Ammon's horn (tissue), 1 donor: ENCODE measurements at places on chromosomes 3 and 15.
A peak's percentile ranks its signal among the peaks of the same experiment; 100 is the strongest.

- DNase-seq, result no peak
Measured at GRCh38 chr3:119911748-119912147, 129.8 kb downstream of the NR1I2 start.

GRCh38 chr3:179026636-179027035 is 45.0 kb downstream of the ZMAT3 start:
- DNase-seq, result no peak

DNA sequence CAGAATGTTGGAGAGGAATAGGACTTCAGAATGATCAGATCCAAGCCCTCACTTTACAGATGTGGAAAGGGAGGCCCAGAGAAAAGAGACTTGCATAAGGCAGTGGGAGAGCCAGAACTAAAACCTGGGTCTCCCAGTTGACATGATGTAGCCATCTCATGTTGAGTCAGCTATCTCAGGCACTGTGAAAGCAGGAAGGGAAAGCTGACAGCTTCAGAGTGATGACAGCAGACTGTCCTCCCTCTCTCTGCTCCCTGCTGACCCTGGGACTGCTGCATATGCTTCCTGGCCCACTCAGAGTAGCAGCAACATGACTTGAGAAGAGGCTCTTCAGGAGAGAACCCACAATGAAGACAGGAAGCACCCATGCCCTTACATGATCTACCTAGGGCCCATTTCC is 14.7 kb downstream of the FHIT start:
- no peak for DNase-seq

- no peak for DNase-seq
Measured at GRCh38 chr15:67741308-67741707, 84.0 kb upstream of the SKOR1 start.

GRCh38 chr15:78108300-78109084 is 16.1 kb downstream of the SH2D7 start:
- DNase-seq, result peak; percentile 90

GRCh38 chr15:77746254-77747174 is 113.8 kb upstream of the LINGO1 start:
- DNase-seq, result no peak

- no peak for DNase-seq
Measured at GRCh38 chr15:88225461-88225860, 31.1 kb downstream of the NTRK3 start.

DNA sequence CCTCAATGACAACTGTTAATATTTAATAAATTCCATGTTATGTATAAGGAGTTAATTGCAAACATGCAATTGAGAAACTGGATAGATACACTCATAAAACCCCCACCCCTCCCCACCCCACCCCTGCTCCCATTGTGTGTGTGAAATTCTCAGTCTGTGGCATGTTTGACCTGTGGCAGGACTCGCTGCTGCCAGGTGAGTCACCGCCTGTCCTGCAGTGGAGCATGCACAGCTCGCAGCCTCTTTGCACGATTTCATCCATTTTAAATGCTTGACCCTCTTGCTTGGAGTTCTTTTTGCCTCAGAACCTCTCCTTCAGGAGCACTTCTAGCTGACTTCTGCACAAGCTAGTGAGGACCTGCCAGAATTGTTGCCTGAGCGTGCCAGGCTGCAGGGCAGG is 5.3 kb upstream of the APEH start:
- no peak for DNase-seq

DNA sequence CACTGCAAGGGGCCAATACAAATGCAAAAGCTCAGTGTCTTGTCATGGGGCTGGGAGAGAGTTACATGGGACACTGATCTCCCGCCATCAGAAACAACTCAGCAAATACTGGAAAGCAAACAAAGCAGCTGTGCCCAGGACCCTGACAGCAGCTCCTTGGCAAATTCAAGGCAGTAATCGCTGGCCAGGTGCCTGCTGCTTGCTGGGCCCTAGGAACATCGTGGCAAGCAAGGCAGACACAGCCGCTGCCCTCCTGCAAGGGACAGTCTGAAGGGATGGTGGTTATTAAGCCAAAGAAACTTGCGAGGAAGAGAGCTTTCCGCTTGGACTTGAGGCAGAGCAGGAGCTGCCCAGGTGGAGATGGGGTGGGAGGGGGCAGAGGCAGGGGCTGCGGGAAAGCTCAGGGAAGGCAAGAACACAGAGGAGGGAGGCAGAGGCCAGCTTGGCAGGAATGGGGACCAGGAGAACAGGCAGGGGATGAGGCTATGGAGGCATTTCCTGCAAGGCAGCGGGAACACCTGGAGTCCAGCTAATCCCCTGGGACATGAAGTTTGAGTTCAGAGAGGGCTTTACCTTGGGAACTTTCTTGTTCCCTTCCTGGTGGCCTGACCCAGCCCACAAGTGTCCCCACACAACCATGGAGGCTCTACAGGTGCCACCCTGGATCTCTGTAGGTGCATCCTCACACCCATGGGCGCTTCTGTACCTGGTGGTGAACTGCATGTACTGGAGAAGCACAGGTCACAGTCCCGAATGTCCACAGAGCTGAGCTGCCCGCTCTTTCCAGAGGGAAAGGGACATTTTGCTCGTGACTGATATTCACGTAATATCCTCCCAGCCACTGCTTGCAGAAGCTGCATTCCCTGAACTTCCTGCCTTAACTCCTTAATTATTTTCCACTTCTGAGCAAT is 78.7 kb upstream of the ATP2B2 start:
- DNase-seq, result no peak

DNA sequence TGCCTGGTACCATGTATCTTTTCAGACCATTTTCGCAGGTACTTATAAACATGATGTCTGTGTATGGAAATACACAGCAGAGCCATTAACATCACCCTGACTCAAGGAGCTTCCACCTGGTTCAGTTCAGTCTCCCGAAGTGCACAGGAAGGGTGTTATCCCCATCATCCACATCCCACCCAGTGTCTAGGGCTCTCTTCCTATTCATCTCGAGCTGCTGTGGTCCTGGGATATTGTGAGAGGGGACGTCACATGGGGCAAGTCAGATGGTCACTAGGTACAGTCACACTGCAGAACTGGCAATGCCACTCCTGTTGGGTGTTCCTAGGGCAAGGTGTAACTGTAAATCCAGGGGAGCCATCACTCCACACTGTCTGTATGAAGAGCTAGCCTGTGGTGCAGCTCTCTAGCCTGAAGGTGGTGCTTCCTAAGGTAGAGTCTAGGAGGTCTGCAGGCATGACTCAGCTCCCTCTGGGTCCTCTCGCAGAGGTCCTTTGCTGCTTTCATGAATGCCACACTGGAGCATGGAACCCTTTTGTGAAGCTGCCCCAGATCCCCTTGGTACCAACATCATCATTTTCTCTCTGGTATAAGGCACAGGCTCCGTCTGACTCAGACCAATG is 13.9 kb downstream of the ISLR2 start:
- no peak for DNase-seq

DNA sequence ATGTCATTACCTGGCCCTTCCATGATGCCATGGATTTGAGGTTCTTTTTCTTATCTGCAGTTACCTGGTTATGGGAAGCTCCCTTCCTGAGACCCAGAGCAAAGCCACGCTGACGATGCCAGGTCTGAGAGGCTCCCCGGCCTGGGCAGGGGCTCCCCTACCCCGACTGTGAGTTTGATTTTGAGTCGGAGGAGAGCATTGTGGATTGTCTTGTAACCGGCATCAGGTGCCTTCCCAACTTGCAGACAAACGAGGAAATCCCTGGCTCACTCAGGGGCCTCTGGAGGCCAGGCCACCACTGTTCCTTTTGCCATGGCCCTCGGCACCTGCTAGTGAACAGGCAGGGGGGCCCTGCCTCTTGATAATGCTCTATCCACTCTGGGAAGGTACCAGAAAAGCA is 151.4 kb downstream of the ATP10A start:
- DNase-seq, result no peak

GRCh38 chr3:49602877-49603411 is 48.7 kb downstream of the BSN start:
- no peak for DNase-seq

DNA sequence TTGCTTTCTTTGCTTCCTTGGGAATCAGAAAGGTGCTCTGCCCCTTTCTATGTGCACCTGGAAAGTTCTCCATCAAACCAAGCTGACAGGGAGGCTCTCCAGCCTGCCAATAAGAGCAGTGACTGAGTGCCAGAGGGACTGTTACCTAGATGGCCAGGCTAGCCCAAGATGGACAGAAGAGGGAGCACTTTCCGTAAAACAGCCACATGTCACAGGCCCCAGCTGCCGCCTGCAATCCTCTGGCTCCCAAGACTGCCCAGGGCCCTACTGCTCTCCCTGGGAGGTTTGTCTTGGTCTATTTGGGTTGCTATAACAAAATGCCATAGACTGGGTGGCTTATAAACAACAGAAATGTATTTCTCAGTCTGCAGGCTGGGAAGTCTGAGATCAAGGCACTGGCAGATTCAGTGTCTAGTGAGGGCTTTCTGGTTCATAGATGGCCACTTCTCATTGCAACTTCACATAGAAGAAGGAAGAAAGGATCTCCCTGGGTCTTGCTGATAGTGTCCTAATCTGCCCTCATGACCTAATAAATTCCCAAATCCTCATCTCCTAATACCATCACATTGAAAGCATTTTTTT is 72.3 kb downstream of the TAMM41 start:
- peak; percentile 63 for DNase-seq

- DNase-seq, result peak; percentile 94
Measured at GRCh38 chr3:51955175-51955892, at the start of gene GPR62. GPR62 (plus strand) TSS chr3:51955381; CDS start chr3:51955653, 272 bp downstream.

GRCh38 chr3:70352215-70352614 is 39.8 kb upstream of the MDFIC2 start:
- no peak for DNase-seq

- DNase-seq, result no peak
Measured at GRCh38 chr3:108608750-108609149, 19.2 kb downstream of the DZIP3 start.

- DNase-seq, result no peak
Measured at GRCh38 chr3:98326945-98327344, 26.7 kb upstream of the OR5K4 start.

- no peak for DNase-seq
Measured at GRCh38 chr3:27325419-27325818, 43.8 kb downstream of the NEK10 start.

DNA sequence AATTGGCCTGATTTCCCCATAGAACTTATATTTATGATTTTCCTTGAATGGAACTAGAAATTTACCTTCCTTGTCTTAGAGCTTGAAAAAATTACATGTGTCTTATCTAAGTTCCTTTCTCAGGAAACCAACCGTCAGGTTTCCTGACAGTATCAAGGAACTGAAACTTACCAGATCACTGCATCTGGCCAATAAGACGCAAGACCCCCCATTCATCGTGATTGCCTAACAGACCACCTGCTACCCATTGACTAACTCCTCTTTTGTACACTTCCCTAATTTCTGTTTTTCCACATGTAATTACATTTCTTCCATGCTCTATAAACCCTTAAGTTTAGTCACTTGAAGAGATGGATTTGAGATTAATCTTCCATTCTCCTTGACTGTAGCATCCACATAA is 517.2 kb upstream of the CBLB start:
- DNase-seq, result no peak

DNA sequence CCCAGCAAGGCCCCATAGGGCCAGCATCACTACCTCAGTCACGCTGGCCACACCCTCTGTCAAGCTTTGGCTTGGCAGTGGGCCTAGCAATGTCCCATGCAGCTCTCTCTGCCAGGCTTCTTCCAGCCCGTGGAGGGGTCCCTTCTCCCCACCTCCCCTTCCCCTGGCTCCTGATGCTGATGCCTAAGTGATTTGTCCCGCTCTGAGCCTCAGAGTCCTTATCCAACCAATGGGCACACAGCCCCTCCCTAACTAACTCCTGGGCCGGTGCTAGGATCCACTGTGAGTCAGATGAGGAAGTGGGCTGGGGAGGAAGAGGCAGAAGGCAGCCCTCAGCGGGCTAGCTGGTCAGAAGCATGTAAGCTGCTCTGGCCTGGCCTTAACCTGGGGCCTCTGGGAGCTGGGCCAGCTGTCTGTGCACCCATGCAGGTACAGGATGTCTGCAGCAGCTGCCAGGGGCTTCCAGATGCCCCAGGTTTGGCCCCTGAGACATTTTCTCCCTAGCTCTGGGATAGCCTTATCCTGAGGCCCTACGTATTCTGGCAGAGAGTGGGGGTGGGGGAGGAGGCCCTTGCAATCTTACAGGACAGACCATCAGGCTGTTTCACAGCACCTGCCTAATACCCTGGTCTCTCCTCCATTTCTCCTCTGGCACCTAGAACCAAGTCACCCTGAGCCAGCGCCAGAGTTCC is 740 bp upstream of the ZBTB47 start:
- peak; percentile 71 for DNase-seq

DNA sequence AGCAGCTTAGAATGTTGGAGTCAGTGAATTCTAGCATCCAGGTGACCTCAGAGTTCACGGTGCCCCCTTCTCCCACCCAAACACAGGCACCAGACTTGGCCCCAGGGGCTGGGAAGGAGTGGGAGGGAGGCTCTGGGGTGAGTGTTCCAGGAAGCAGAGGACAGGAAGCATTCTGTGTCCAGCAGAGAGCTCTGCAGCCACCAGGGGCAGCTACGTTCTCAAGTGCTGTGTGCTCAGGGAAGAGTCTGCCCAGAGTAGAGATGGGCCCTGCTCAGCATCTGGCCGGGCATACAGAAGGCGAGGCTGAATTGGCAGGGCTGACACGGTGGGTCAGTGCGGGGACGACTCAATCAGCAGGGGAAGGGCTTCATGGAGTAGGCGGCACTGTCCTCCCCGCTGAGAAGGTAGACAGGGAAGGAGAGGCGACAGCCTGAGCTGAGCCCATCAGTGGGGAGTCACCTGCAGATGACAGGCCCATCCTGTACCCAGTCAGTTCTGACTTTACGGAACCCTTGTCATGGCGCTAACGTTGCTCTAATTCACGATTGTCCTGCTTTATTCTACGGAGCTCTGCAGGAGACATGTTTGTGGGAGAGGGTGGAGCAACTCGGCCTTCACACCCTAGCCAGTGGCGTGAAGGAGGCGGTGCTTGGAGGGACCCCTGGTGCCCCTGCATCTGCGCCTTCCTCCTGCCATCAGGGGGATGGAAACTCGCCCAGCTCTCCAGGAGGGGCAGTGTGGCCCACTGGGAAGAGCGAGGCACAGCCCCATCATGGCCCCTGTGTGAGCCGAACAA is 82.2 kb downstream of the C3orf70 start:
- no peak for DNase-seq

GRCh38 chr3:79233431-79234060 is 534.3 kb downstream of the ROBO1 start:
- DNase-seq, result no peak

DNA sequence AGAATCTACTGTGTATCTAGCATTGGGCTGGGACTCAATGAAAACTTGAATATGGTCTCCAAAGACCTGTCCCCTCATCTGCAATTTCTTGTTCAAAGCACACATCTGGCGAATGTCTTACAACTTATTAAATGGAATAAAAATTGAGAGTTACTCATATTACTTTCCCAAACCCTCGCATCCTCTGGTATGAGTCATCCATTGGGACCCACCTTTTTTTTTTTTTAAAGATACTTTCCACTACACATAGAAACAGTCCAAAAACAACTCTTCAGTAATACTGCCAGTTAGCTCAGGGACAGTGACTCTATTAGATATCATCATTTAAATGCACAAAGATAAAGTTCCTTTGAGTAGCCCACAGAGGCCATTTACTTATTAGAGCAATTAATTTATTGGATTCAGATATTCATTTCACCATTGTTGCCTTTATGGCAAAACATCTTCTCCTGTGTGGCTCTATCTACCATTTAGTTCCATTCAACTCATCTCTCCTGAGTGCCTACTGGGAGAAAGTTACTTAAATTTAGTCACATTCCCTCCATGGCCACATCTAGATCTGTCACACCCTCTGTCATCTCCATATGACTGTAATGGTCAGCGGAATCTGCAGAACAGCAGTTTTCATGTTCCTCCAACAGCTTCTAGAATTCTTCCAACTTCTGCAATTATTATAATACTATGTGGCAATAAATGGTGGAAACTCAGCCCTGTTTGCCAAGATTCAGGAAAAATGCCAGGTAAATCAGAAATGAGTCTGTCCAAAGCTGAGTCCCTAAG is 77.9 kb upstream of the ARHGEF3 start:
- DNase-seq, result no peak
